ENCODE measurements at places on chromosomes 11 and 22. TPM values are rescaled to one million over a fixed set of nuclear protein-coding genes. Genes with fewer than 3 reads are reported as not detected.

Gene TNNI2
- total RNA-seq = 3.4 TPM

Gene ROBO4
- total RNA-seq = 21.4 TPM

Gene CCDC73
- not detected for total RNA-seq

Gene KCNJ11
- 39.4 TPM for total RNA-seq

GRCh38 chr11:132994966-132995365, 537.3 kb downstream of the OPCML start:
- no peak for DNase-seq

DNA sequence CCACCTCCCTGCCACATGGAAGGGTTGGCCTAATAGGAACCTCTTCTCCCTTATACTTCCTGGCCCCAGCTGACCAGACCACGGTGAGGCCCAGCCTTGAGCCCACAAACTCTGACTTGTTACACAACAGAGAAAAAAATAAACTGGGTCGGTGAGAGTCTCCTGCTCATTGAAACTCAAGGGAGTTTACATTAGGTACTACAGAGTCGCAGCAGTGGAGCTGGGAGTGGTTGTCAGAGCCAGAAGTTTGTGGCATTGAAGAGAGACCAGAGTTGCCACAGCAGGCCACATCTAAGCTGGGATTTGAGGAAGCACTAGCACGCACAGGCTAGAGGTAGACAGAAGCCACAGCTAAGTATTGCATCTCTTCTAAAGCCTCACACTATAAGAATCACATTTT, 296.2 kb downstream of the DDX10 start:
- no peak for DNase-seq

DNA sequence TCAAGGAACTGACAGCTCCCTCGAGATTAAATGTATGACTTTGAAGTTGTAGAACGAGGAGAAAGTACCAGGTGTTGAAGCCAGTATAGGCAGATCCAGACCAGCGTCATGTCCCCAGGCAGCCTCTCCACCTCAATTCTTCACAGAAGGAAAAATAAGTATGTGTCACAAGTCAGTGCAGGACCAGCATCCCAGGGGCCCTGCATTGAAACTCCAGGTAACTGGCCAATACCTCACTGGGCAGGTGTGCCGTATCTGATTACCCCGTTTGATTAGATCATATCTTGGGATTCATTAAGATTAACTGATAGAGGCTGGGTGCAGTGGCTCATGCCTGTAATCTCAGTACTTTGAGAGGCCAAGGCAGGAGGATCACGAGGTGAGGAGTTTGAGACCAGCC, 466.7 kb upstream of the B3GAT1 start:
- no peak for DNase-seq

GRCh38 chr11:68992743-68993255, 12.0 kb upstream of the MRGPRD start:
- DNase-seq = no peak

DNA sequence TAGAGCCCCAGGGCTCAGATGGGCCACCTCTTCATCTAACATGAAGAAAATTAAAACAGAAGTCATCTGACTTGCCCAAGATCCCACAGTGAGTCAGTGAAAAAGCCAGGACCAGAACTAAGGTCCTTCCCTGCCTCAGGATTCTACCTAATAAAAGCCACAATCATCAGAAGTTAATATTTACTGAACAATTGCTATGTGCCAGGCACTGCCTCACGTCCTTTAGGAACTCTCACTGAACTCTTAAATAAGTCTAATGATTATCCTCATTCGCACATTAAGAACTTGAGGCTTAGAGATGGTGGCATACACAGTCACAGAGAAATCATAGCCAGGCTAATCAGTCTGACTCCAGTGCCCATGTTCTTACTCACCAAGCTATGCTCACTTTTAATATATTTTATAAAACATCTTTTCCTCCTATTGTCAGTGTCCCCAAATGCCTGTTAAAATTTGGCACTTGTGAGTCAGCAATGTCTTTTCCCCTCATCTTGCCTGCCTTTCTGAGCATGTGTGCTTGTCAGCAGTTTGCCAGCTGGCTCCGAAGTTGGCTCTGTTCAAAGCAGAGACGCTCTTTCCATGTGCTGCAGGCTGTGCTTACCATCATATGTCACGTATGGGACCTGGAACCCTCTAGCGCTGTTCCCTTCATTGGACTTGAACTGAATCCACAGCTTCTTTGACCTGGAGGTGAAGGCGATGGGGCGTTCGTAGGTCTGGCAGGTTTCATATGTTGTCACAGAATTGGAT, 21.5 kb upstream of the NRIP3 start:
- no peak for DNase-seq

- DNase-seq = no peak
Observed at GRCh38 chr11:79273781-79274180, 167.0 kb downstream of the TENM4 start.

- peak; percentile 85 for DNase-seq
Observed at GRCh38 chr22:30270832-30271231, 4.2 kb upstream of the OSM start.

DNA sequence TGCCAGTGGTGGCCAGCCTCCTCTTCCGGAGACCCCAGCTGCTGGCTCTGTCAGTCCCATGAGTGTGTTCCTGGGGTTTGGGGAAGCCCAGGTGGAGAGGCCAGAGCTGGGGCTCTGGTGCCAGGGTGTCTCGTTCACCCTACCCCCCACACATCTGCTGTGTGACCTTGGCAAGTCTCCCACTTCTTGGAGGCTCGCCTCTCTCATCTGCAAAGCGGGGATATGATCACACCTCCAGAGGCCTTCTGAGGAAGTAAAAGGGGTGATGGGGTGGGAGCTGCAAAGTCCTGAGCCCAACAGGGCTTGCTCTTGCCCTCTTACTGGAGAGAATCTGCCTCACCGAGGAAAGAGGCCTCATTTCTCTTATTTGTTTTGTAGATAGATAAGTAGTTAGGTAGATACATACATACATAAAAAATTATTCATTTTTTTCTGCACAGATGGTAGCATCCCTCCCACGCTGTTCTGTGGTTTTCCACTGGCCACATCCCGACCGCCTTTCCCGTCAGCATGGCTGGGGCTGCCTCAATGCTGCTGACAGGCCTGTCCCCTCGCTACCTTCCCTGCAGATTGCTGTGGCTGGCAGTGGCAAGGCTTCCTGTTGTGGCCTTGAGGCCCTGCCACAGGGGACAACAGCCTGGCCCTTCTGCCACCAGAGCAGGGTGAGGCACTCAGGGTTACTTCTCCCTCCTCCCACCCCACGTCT, 23.9 kb downstream of the MYO7A start:
- DNase-seq = peak; percentile 21

Data from body of pancreas (tissue), 4 donors.